Immature natural killer cell (primary cell): ENCODE measurements at places on chromosomes 3 and 15.

GRCh38 chr15:90249203-90249863 lies at the start of gene TTLL13:
Gene TTLL13, plus strand, starts transcription at chr15:90249556. Its CDS starts 1,075 bp downstream, at chr15:90250631.
- H3K36me3 ChIP-seq, result no peaks in the 10 kb centered on the region
- H3K4me3 ChIP-seq, result peak within 1 kb of the TSS; percentile 79
- H3K4me1 ChIP-seq, result peaks cover 22% of the 10 kb centered on the region
- DNase-seq, result peak; percentile 59

GRCh38 chr15:59867086-59867855 lies 136.8 kb upstream of the FOXB1 start:
- no peaks in the 10 kb centered on the region for H3K4me1 ChIP-seq
- H3K36me3 ChIP-seq, result no peaks in the 10 kb centered on the region
- no peak for DNase-seq
- peaks cover 10% of the 10 kb centered on the region for H3K27me3 ChIP-seq
- H3K27ac ChIP-seq, result no peak overlapping the region

GRCh38 chr15:94587113-94587512 lies 355.8 kb downstream of the MCTP2 start:
- H3K36me3 ChIP-seq, result no peaks in the 10 kb centered on the region
- peaks cover 38% of the 10 kb centered on the region for H3K4me1 ChIP-seq
- no peak for DNase-seq
- peaks cover 13% of the 10 kb centered on the region for H3K27me3 ChIP-seq
- H3K4me3 ChIP-seq, result no peak overlapping the region

DNA sequence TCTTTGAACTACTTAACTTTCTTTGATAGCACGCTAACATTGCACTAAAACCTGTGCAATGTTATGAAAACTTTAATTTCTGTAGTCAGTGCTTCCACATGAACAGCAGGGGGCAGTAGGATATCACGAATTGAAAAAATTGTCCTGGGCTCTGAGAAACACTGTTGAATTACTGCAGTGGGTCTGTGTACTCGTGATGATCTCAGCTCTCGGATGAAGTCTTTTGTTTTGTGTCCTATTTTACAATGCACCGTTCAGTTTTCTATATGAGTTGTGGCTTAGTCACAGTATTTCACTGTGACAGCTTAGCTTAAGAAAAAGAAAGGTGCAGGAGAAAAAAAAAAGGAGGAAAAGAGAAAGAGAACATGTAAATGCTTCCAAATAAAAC lies 141.3 kb upstream of the CCDC54 start:
- peaks cover 15% of the 10 kb centered on the region for H3K4me1 ChIP-seq
- DNase-seq, result peak; percentile 52
- H3K4me3 ChIP-seq, result peak overlapping the region; percentile 62
- H3K36me3 ChIP-seq, result no peaks in the 10 kb centered on the region
- no peak overlapping the region for H3K27ac ChIP-seq
- H3K27me3 ChIP-seq, result peaks cover 5% of the 10 kb centered on the region

- H3K4me1 ChIP-seq, result peaks cover 90% of the 10 kb centered on the region
- H3K27me3 ChIP-seq, result peaks cover 13% of the 10 kb centered on the region
- peak; percentile 80 for DNase-seq
- peak overlapping the region; percentile 100 for H3K4me3 ChIP-seq
Observed at GRCh38 chr15:81293728-81294515, 30.0 kb downstream of the STARD5 start.

- H3K4me1 ChIP-seq, result peaks cover 18% of the 10 kb centered on the region
- peaks cover 13% of the 10 kb centered on the region for H3K27me3 ChIP-seq
- DNase-seq, result peak; percentile 87
- no peaks in the 10 kb centered on the region for H3K36me3 ChIP-seq
- H3K4me3 ChIP-seq, result peak within 1 kb of the TSS; percentile 97
Observed at GRCh38 chr3:27368831-27369607, at the start of gene NEK10. Gene NEK10, minus strand, starts transcription at chr3:27369383. Its CDS starts 16,501 bp downstream, at chr3:27352882.

DNA sequence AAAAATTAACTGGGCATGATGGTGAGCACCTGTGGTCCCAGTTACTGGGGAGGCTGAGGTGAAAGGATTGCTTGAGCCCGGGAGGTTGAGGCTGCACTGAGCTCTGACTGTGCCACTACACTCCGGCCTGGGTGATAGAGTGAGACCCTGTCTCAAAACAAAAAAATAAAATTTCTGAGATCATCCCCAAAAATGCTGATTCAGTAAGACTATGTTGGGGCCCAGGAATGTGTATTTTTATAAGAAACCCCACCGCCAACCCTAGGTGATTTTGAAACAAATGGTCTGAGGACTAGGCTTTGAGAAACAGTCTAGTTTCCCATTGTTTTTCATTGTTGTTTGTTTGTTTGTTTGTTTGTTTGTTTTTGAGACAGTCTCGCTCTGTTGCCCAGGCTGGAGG lies 4.1 kb downstream of the SLC27A2 start:
- H3K4me3 ChIP-seq, result no peak overlapping the region
- no peaks in the 10 kb centered on the region for H3K36me3 ChIP-seq
- peaks cover 20% of the 10 kb centered on the region for H3K4me1 ChIP-seq
- no peak for DNase-seq
- peaks cover 14% of the 10 kb centered on the region for H3K27me3 ChIP-seq

DNA sequence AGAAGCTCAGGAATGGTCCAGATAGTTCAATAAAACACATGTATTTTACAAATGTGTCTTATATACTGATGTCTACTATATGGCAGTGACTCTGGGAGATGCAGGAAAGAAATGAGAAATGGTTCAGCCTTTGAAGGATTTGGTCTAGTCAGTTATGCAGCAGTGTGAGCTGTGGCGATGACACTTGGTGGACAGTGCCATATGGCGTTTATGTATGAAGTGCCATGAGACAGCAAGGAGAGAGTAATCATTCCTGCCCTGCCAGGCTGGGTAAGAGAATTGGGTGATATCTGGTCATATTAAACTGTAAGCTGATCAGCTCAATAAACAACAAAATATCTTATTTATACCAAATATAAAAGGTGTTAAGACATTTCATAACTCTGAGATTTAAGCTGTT lies 47.6 kb upstream of the ANP32A start:
- H3K36me3 ChIP-seq, result no peaks in the 10 kb centered on the region
- no peak for DNase-seq
- H3K4me1 ChIP-seq, result no peaks in the 10 kb centered on the region
- H3K4me3 ChIP-seq, result no peak overlapping the region

DNA sequence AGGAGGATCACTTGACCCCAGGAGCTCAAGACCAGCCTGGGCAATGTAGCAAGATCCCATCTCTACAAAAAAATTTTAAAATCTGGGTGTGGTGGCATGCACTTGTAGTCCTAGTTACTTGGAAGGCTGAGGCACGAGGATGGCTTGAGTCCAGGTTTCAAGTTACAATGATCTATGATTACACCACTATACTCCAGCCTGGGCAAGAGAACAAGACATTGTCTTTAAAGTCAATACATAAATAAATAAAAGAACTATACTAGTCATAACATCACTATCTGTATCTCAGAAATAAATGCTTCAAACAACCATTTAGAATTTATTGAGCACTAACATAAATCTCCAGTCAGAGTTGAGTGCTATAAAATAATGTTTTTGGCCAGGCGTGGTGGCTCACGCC lies 8.5 kb upstream of the PHLDB2 start:
- H3K36me3 ChIP-seq, result no peaks in the 10 kb centered on the region
- peak overlapping the region; percentile 23 for H3K27ac ChIP-seq
- H3K4me3 ChIP-seq, result no peak overlapping the region
- peaks cover 12% of the 10 kb centered on the region for H3K4me1 ChIP-seq
- DNase-seq, result no peak

DNA sequence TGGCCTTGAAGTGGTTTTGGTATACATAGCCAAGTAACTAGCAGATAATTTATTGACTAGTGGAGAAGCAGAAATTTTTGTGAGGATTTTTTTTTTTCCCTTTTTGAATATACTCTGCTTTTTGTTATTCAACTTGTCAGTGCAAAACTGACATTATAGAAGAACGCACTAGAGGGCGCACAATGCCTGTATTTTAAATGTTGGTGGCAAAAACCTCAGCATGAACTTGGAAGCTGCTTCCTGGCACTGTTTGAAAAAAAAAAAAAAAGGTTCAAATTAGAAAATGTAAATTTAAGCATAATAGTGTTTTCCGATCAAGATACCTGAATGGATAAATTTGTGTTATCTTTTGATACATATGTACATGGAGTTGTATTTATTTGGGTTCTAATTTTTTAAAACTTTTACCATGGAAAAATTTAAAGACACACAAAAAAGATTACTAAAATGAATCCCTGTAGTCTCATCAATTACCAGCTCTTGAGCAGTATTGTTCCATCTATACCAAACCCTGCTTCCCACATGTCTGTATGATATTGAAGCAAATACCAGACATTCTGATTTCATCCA lies 56.0 kb downstream of the SLC25A26 start:
- no peak overlapping the region for H3K4me3 ChIP-seq
- H3K27ac ChIP-seq, result peak overlapping the region; percentile 92
- peak; percentile 67 for DNase-seq
- H3K27me3 ChIP-seq, result no peaks in the 10 kb centered on the region
- H3K4me1 ChIP-seq, result peaks cover 36% of the 10 kb centered on the region
- H3K36me3 ChIP-seq, result no peaks in the 10 kb centered on the region

GRCh38 chr15:99055555-99056134 lies 48.1 kb upstream of the PGPEP1L start:
- no peak overlapping the region for H3K4me3 ChIP-seq
- H3K27me3 ChIP-seq, result peaks cover 12% of the 10 kb centered on the region

DNA sequence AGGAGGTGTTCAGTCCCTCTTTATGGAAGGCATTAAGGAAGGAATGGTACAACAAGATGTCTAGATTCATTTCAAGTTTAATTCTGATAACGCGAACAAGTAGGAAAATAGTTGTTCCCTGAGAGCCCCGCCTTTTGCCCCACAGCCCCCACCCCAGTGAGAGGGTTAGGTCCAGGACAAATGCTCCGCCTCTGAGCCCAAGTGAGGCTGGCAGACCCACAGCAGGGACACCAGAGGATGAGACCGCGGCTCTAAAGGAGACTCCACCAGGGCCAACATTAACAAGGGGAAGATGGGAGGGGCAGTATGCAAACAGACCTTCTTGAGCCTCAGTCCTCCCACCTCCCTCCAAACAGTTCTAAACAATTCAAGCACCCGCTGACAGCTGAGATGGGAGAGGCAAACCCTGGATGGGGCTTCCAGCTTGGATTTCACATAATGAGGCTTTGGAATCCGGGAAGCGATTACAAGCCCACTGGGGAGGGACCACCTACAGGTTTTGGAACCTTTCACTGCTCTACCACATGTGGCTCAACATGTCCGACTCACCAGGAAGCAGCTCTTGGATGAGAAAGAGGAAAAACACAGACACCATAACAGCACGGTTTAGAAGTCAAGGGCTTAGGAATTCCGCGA lies 42.9 kb upstream of the IREB2 start:
- peaks cover 5% of the 10 kb centered on the region for H3K4me1 ChIP-seq
- H3K4me3 ChIP-seq, result no peak overlapping the region
- DNase-seq, result no peak
- peaks cover 2% of the 10 kb centered on the region for H3K27me3 ChIP-seq

GRCh38 chr15:92880796-92881195 lies 19.3 kb upstream of the CHD2 start:
- peaks cover 48% of the 10 kb centered on the region for H3K4me1 ChIP-seq
- peaks cover 10% of the 10 kb centered on the region for H3K36me3 ChIP-seq
- peak overlapping the region; percentile 99 for H3K27ac ChIP-seq
- H3K27me3 ChIP-seq, result peaks cover 20% of the 10 kb centered on the region
- DNase-seq, result no peak

DNA sequence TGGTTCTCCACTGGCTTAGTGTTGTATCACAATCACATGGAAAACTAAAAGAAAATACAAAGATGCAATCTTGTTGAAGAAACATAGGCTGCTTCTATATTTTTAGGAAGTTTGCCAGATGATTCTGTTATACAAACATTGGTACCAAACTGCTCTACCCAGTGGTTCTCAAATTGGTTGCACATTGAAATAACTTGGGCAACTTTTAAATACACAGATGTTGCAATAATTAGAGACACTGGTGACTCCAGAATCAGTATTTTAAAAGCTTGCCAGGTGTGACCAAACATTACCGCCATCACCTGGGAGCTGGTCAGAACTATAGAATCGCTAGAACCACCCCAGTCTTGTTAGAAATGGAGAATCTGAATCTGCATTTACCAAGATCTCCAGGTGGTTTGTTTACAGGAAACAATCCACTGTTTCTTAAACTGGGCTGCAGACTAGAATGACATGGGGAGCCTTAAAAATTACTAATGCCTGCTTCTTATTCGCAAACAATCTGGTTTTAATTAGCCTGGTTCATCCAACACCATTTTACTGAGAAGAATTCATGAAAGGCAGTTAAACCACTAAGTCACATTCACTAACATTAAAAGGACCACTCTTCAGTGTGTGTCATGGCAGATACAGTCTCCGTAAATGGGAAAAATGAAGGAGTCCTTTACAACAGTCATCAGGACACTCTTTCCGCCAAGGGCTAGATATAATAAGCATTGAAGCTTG lies 76.5 kb downstream of the ACAP2 start:
- H3K27ac ChIP-seq, result no peak overlapping the region
- H3K4me3 ChIP-seq, result no peak overlapping the region
- H3K4me1 ChIP-seq, result peaks cover 18% of the 10 kb centered on the region
- DNase-seq, result no peak
